H1 (cell line): ENCODE measurements at places on chromosomes 3 and 15. TPM values are rescaled to one million over a fixed set of nuclear protein-coding genes. Genes with fewer than 3 reads are reported as not detected.

Gene IP6K2
- 89.4 and 95.8 TPM in 2 replicates for total RNA-seq

DNA sequence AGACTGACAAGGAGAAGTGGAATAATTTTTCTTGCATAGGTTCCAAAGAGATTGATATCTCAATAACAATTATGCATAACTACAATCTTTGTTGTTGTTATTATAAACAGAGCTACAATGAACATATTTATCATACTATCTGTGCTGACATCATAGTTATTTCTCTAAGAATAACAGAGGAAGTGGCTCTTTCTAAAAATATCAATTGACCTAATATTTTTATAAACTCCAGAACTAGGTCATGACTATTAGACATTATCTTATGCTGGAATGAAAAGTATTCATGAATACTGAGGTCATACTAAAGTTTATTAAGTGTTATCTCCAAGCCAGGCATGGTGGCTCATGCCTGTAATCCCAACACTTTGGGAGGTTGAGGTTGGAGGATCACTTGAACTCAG lies 114.1 kb downstream of the DCLK3 start:
- no peak for DNase-seq

GRCh38 chr15:60774829-60775463 lies 296.0 kb upstream of the ICE2 start:
- DNase-seq = no peak

GRCh38 chr3:150172356-150172755 lies 201.7 kb upstream of the PFN2 start:
- no peak for DNase-seq

- no peak for DNase-seq
Measured at GRCh38 chr15:65370885-65371284, 6.9 kb downstream of the IGDCC3 start.

DNA sequence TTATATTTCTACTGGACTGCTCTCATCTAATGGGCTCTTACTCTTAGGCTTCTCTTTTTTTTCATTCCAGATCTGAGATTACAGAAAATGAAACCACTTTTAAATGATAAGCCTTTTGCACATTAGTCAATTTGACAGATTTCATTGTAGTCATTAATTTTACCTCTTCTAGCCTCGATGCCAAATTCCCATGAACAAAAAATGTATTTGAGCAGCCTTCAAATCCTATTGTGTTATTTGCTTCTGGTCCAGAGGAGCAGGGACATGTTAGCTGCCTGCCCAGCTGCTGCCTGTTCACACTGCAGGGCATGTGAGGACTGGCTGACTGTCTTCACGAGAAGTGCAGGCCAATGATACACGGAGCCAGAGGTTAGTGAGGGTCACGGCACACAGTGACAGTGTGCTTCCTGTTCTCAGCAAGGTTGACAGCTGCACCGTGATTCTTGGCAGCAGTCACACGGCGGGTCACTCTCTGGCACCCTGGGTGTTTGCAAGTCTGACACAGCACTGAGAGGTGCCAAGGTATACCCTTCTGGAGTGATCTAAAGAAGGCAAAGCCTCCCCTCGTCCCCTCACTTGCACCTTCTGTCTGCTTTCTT lies 40.8 kb downstream of the KAT2B start:
- DNase-seq = no peak
